Large intestine (tissue), 12 donors: ENCODE measurements at places on chromosomes 5 and 9. TPM values are rescaled to one million over a fixed set of nuclear protein-coding genes. Genes with fewer than 3 reads are reported as not detected.
A peak's percentile ranks its signal among the peaks of the same experiment; 100 is the strongest.

GRCh38 chr9:117678871-117679270 lies 25.3 kb upstream of the TLR4 start:
- peak; percentile 75 for DNase-seq

DNA sequence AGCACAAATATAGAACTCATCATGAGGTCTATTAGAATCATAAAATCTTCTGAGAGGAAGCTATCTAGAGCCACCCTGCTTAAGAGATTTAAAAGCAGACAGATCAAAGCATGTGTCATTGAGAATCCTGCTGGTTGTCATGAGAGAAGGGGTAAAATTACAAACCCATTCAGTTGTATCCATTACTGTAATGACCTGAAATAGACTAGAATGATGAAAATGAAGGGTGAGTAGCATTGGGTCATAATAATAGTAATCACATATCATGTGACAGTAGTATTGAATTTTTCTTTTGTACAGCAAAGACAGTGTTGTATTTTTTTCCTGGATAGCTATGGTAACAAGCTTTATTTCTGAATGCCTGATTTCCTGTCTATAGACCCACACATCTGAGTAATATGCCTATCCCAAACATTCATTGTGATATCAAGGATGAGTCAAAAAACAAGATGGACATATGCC lies 149.0 kb downstream of the PDE4D start:
- no peak for DNase-seq

DNA sequence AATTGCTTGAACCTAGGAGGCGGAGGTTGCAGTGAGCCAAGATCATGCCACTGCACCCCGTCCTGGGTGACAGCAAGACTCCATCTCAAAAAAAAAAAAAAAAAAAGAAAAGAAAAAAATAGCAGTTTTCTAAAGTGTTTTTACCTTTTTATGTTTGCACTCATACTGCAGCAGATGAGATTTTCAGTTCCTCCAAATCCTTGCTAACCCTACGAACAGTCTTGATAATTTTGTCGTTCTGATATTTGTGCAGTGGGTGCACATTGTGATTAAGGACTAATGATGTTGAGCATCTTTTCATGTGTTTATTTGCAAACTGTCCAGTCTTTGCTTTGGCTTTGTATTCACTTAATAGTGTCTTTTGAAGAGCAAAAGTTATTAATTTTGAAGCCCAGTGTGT lies 42.9 kb downstream of the ZCCHC7 start:
- DNase-seq = no peak

CNTRL gene
- polyA plus RNA-seq = 15.8 TPM

DNA sequence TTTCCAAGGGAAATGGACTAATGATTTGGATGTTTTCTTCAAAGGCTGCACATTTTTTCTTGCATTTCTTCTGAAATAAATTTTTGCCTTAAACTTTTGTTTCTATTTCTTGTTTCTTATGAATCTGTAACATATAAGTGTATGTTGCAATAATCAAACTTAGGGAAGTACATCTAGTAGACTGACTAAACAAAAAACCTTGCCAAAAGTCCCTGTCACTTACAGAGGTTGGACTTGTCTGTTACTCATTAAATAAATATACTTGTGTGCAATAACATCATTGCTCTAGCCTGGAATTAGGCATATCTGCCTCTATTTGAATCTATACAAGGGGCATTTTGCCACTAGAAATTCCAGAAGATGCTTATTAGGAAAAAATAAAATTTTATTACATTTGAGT lies 56.6 kb downstream of the C6 start:
- DNase-seq = no peak

- no peak for DNase-seq
Observed at GRCh38 chr5:113276001-113276400, 158.8 kb downstream of the TSSK1B start.

DNA sequence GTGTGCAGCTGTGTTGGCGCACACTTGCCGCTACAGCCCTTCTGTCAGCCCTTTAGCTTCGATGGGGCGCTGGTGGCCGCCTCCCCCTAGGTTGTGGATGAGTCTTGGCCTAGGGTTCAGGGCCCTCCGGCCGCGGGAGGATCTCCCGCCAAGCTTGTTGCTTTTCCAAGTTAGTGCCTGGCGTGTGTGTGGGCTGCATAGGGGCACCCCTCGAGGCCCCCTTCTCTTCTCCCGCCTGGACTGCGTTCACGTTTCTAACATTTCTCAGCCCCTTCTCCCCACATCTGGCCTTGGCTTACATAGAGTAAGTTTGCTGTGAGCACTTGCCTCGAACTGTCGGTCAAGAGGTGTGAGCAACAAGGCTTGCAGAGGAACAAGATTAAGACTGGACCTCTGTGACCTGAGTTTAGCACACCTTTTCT lies 413 bp upstream of the OXCT1 start:
- DNase-seq = no peak

SLC28A3 gene
- polyA plus RNA-seq = 0.81 TPM

PIP5K1B gene
- 57.9 TPM for polyA plus RNA-seq

CCDC192 gene
- polyA plus RNA-seq = 0.39 TPM

CDH9 gene
- polyA plus RNA-seq = 0.91 TPM

ADAMTSL2 gene
- 0.69 TPM for polyA plus RNA-seq

- no peak for DNase-seq
Observed at GRCh38 chr9:21294364-21294774, 10.7 kb downstream of the IFNA5 start.

DNA sequence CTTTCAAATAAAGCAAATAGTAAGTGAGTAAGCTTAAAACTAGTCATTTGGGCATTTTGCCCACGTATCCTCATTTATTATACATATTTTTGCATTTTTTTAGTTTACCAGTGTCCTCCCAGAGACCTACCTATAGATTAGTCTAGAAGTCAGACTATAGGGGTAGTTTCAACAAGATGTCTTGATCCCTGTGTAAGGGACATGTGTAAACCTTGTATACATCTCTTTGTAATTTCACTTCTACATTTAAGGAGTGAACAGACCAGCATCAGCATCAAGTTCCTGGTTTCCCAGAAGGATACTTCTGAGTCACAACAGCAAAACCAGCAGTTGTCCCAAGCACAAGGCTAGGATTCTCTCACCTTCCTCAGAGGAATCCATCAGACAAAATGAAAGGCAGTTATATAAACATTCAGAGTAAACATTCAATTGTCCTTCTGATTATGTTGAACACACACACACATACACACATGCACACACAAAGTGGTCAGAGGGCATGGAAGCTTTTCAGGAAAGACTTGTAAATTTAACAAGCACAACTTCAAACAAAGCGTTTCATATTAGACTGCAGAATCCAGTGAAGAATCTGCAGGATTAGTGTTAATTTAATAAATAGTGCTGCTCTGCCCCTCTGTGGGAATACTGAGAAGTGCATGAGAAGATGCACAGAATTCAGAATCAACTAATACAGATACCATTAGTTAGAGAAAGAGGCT lies 55.4 kb downstream of the HINT1 start:
- DNase-seq = peak; percentile 17

- DNase-seq = no peak
Observed at GRCh38 chr9:77521091-77521490, 127.0 kb downstream of the GNA14 start.

- peak; percentile 26 for DNase-seq
Observed at GRCh38 chr9:37582548-37583157, 6.5 kb upstream of the FBXO10 start.

DNA sequence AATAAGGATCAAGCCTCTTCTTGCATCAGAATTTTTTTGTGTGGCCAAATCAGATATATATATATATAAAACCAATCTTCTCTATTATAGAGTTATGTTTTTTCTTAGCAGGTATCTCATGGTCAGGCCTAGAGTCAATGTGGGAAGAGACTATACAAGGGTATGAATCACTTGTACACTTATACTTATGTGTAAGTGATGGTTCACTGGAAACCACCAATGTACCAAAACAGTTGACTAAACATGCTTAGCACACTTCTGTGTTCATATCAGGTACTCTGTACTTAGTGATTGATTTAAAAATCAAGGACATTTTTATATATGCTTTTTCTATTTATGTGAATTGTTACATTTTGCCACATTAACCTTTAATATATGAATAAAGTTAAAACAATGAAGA lies 92.6 kb downstream of the CWC27 start:
- no peak for DNase-seq

DNA sequence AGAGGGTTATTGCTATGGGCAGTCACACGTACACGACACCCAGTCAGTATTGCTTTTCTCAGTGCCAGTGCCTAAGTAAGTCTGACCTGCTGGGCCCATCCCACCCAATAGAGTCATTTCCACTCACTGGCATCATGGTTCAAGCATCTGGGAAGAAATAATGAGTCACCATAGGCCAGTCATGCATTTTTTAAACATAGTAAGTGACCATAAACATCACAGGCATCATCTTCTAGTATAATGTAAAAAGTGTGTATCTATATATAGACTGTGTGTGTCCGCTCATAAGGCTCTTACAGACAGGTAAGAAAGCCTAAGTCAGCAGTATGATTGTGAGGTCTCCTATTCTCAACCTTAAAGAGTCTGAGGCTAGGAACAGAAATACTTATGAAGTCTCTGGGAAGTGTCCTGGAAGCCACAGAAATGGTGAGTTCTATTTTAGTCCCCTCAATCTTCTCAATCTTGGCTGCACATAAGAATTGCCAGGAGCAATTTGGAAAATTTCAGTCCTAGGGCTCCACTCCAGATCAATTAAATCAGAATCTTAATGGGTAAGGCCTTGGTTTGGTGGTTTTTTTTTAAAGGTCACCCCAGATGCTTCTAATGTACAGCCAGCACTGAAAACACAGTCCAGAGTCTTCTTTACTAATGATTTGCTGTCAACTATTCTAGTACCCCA lies 65.2 kb downstream of the ZNF366 start:
- DNase-seq = no peak

GRCh38 chr9:131490514-131490913 lies 12.2 kb upstream of the POMT1 start:
- no peak for DNase-seq

DNA sequence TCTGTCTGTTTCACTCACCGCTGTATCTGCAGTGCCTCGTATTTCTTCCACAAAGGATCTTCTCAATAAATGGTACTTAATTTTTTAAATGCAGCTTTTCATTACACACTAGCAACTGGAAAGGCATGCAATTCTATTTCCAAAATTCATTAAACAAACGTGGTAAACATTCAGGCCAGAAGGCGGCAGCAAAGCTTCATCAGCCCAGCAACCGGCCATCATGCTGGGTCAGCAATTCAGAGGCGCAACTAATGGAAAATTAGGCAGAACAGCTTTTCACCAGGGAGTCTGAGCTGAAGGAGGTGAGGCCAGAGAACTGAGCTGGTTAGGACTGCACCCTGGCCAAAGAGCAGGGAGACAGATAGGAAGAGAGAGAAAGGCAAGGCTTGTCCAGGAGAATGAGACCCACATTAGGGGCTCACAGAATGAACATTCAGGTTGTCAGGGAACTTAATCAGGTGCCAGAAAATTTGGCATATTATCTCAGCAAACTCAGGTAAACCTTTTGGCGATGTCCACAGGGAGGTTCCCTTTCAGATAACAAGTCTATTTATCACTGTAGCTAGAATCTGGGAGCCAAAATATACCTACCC lies 17.7 kb upstream of the RNF180 start:
- peak; percentile 19 for DNase-seq

- DNase-seq = no peak
Observed at GRCh38 chr9:89564346-89564878, 40.4 kb upstream of the GADD45G start.

DNA sequence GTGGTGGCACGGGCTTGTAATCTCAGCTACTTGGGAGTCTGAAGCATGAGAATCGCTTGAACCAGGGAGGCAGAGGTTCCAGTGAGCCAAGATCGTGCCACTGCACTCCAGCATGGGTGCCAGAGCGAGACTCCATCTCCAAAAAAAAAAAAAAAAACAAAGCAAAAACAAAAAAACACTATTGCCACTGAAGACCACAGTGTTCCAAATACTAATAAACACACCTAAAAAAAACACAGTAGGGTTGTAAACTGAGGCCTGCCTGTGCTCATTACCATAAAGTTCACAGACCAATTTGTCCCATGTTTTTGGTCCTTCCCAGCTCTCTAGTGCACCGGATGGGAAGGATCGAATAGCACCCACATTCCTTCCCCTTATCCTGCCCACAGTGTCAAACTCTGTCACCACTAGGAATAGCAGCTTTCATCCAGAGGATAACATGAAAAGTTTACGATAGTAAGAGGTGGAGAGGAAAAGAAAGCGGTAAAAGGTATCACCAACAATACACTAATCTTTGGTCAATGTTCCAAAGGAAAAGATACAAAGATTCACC lies 49.2 kb downstream of the MYO10 start:
- DNase-seq = no peak

DNA sequence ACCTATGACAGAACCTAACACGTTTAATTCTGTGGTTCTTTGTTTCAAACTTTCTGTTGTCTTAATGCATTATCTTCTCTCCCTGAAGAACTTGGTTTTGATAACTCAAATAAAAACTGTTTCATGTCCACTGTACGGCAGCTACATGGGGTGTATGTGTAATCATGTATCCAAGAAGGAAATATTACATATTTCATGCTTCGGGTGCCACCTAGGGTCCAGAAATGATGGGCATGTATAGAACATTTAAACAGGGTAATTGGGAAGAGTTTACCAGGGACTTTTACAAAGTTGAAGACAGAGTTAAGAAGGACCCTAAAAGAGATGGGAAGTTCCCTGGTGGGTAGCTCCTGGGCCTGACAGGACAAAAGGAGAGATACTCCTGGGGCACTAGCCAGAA lies 291.3 kb downstream of the FBXL7 start:
- DNase-seq = no peak

GRCh38 chr9:88258024-88258423 lies 119.7 kb upstream of the SPATA31C2 start:
- DNase-seq = peak; percentile 50

- DNase-seq = no peak
Observed at GRCh38 chr9:4069457-4070153, 230.3 kb downstream of the GLIS3 start.

CARTPT gene
- polyA plus RNA-seq = 8.5 TPM

- no peak for DNase-seq
Observed at GRCh38 chr9:111691672-111692329, 30.4 kb downstream of the GNG10 start.

DNA sequence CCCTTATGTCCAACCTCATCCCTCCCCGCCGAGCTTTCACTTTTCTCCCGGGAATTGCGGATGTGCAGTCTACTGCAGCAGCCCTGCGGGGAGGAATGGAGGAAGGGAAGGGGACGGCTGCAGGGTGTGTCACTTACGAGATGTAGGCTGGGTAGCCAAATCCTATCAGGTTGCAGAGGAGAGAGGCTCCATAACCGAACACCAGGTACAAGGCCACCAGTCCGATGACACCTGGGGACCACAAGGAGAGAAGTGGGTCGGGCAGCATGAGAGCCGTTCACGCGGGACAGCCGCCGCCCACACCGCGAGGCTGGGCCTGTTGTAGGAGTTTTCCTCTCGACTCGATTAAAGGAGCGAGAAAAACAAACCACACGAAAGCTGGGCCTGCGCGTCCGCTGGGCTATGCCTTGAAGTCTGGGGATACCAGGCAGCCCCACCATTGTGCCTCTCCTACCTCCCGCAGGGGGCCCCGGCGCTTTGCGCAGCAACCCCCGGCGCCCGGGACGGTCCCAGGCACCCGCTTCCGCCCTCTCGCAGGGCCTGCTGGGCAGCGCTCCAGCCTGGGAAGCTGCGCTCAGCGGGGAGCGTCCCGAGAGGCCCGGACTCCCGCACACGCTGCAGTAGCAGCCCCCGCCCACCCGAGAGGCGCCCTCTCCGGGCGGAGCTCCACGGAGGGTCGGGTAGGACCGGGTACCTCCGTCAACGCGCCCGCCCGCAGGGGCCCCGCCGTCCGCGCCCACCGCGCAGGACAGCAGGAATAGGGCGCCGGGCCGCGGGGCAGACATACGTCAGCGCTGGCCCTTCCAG lies 798 bp downstream of the REEP5 start:
- peak; percentile 68 for DNase-seq

LECT2 gene
- polyA plus RNA-seq = not detected

- no peak for DNase-seq
Observed at GRCh38 chr5:132303589-132303988, 9.4 kb downstream of the SLC22A4 start.

GTF2H2 gene
- 39.9 TPM for polyA plus RNA-seq
